ENCODE measurements at places on chromosomes 13 and 19.
A peak's percentile ranks its signal among the peaks of the same experiment; 100 is the strongest.

DNA sequence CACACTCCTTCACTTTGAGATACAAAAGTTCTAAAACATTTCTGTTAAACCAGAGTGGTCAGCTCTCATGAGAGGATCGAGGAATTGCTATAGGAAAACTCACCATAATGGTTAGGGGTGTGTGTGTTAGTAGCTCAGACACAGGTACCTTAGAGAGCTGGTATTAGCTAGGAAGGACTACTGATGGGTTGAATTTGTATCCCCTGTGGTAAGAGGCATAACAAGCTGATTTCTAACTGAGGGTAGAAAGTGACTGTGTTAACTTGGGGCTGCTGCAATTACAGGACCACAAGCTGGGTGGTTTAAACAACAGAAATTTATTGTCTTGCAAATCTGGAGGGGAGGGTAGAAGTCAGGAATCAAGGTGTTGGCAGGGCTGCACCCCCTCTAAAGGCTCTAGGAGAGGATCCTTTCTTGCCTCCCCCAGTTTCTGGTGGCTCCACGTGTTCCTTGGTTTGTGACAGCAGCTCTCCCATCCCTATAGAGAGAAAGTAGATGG, 17.4 kb downstream of the LEUTX start:
- no peak for DNase-seq

DNA sequence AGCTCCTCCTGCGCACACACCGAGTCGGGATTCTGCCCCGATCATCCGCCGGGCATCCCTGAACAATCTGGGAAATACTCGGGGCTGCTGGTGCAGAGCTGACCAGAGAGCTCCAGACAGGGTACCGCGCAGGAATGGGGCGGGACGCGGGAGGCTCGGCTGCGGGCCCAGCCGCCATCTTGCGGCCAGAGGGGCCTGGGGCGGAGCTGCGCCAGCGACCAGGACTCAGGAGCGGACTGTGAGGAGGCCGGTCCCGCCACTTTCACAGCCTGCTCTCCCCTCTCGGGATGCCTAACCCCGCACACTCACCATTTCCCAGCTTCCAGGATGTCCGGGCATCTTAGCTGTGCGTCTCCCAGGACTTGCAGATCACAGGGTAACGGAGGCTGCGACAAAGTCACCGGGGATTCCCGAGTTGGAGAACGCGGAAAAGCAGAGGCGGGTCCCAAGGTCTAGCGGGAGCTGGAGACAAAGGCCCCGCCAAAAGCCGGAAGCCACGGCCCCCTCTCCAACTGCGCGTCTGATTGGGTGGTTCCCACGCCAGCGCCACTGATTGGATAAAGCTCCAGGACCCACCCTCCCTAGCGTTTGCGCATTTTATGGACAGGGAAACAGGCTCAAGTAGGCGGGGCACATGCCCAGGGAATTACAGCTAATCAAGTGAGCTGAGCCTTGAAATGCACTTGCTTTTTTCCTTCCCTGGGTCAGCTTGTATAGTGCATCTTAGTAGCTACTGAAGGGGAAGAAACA, 15.8 kb upstream of the ZNF43 start:
- DNase-seq: peak; percentile 87

- DNase-seq: no peak
These were observed 153.4 kb downstream of the DPF1 start for GRCh38 chr19:38070573-38070972.

- no peak for DNase-seq
These were observed 15.9 kb downstream of the ZNF83 start for GRCh38 chr19:52622261-52622660.

GRCh38 chr19:57560049-57560491, 407 bp upstream of the ZNF550 start:
- DNase-seq: no peak

- no peak for DNase-seq
These were observed 185.8 kb downstream of the DCLK1 start for GRCh38 chr13:35945368-35945767.
